ENCODE measurements at places on chromosomes 11 and 22.

DNA sequence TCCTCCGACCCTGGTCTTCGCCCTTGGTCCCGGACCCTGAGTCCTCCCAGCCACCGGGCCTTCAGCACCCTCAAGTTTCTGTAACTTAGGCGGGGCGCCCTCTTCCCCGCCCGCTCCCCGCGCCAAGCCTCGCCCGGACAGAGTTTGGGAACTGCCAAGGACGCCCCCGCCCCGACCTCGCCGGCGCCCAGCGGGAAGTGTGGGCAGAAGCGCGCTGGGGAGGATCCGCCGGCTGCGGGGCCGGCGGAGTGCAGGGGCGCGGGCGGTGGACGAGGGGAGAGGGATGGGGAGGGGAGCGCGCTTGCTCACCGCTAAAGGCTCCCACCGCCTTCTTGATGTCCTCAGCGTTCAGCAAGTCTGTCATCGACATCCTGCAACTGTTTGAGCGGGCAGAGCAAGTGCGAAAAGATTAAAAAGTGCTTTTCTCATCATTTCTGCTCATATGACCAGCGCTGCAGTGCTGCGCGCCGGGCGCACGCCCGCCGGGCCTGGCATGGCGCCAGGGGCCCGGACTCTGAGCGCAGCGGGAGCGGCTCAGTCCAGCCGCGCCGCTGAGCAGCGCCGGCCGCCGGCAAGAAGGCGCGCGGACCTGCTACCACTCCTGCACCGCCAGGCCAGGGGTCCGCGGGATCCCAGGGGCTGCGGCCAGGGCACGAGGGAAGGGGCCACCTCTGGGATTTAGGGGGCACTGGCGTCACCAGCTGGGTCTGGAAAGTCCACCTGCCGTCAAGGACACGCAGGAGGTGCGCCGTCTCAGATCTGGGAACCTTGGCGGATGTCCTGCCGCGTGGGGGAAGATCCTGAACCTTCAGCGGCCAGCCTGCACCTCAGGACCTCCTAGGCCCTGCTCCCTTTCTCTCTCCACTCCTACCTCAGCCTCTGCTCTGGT, at the start of gene PVALB:
PVALB (minus strand) TSS at position 400 of the 889 bp plus-strand sequence; CDS start at position 370, 30 bp downstream.
- no peak for DNase-seq

DNA sequence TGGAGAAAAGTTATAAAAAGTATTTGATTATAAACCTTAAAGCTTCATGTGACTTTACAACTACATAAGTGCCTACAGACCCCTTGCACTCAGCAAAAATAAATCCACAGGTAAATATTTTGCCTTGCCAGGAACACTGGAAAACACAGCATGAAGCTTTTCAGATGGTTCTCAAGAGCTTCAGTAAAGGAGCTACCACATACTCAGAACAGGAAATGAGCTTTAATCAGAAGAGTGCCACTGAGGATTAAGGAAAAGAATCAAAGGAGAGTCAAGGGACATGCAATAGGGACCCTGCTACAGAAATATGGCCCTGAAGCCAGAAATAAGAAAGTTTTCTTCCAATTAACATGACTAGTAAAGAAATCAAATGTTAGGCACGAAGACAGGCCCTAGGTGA, 1.2 kb downstream of the CASP1 start:
- no peak for DNase-seq

DNA sequence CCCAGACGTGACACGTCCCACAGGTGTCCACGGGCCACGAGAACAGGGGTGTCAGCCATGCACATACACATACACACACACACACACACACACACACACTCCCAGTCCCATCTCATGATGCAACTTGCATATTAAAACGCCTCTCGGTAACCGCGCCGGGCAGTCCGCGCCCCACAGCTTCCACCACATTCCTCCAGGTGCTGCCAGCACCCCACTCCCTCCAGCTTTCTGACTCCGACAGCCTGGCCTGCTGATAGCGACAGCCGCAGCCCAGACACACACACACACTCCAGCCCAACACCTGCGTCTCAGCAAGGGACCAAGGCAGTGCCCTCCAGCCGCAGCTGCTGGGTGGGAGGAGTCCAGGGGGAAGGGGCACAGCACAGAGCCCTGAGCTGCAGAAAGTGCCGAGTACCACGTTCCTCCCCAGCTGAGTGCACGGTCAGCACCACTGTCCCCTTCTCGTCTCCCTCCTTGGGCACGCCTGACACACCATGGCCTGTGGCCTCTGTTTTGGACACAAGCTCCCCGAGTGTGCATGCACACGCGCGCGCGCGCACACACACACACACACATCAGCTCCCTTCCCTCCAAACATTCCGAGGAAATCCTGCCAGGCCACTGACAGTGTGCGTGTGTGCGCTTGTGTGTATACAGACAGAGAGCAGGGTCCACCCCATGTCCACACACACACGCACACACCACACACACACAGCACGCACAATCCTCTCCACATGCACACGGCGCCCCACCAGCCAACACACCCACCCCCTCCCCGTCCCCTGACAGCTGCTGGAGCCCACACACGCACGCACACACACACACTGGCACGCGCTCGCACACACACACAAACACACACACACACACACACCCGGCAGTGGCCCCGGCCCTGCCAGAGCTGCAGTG, 1.2 kb downstream of the ELFN2 start:
- no peak for DNase-seq

- DNase-seq, result peak; percentile 85
These were observed 15.7 kb upstream of the SNX32 start for GRCh38 chr11:65817835-65818680.

DNA sequence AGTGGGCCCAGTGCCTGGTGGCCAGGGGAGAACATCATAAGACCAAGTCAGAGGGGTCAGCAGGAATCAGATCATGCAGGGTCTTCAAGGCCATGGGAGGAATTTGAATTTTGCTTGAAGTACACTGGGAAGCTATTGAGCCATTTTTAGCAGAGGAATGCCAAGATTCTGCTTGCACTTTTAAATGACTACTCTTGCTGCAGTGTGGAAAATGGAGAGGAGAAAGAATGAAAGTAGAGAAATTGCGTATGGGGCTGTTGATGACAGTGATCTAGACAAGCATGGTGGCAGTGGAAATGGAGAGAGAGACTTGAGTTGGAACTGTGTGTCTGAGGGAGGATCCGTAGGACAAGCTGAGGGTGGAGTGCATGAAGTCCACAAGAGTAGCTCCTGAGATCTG, 128.1 kb downstream of the WNT7B start:
- no peak for DNase-seq

- no peak for DNase-seq
These were observed 14.0 kb downstream of the LAYN start for GRCh38 chr11:111554532-111554931.

GRCh38 chr22:38572065-38572464, 2.1 kb upstream of the DMC1 start:
- no peak for DNase-seq

DNA sequence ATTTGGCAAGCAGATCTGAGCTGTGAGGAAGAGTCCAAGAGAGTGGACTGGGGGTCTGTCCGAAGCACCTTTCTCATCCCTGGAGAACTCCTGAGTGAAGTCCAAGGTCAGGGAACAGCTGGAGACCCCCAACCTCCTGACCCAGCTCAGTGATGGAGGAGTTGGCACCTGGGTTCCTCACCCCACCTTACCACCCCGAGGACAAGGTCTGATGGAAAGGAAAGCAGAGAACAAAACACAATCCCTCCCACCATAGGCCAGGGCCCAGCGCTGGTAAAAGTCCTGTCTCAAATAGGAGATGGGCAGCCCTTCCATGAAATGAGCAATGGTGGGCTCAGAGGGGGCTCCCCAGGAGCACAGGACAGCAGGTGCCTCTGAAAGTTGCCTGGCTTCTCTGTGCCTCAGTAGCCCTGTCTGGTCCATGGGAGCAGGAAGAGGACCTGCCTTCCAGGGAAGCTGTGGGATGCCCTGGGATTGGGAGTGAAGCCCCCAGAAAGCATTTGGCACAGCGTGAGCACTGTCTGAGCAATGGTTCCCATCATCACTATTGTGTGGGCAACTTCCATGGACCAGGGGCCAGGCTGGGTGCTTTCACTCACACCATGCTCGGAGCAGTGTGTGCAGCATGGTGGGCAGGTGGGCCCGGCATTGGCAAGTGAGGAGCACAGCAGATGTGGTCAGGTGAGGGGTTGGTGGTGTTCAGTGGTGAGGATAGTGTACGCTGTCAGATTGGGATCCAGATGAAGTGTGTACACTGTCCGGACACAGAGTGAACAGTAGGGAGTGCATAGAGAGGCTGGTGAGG, 7.5 kb downstream of the TRIM29 start:
- DNase-seq, result no peak
